ENCODE measurements at places on chromosomes 12 and 14. TPM values are rescaled to one million over a fixed set of nuclear protein-coding genes. Genes with fewer than 3 reads are reported as not detected.

DNA sequence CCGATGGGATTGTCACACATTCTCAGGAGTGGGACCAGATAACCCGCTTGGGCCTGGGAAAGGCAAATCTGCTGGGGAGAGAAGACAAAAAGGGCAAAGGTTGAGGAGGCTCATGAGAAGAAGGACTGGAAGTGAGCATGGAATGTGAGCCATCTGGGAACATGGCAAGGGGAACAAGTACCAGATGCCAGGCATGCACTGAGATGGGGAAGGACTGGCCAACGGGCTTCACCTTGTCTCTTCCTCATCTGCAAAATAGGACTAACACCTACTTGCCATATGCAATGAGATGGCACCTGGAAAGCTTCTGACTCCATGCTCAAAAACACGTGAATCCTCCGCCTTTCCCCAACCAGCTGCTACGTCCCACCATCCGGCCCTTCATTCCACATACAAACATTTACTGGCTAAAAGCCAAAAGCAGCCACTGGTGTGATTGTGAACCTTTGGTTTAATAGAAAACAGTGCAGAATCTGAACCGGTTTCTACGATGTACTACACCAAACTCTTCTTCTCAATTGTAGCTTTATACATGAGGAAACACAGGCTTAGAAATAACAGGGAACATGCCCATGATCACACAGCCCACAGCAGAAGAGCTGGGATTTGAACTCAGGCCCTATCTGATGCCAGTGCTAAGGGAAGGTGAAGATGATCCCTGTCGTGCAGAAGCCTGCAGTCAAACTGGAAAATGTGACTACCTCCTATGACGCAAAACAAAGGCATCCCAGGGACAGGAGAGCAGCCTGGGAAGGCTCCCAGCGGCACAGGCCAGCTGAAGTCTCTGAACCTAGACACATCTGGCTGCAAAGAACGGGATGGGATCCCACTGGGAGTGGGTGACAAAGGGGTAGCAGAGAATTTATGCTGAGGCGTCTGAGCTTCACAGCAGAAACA is 112.1 kb downstream of the TTC7B start:
- H3K27ac ChIP-seq = no peak overlapping the region
- H3K36me3 ChIP-seq = no peaks in the 10 kb centered on the region
- peaks cover 1% of the 10 kb centered on the region for H3K4me1 ChIP-seq

GRCh38 chr14:64035143-64035542 is 182.3 kb downstream of the SYNE2 start:
- no peaks in the 10 kb centered on the region for H3K27me3 ChIP-seq
- no peak for DNase-seq
- no peaks in the 10 kb centered on the region for H3K4me1 ChIP-seq
- no peak overlapping the region for H3K4me3 ChIP-seq
- peaks cover 10% of the 10 kb centered on the region for H3K36me3 ChIP-seq

The LMO3 gene
- 403 TPM for total RNA-seq

The TMEM63C gene
- total RNA-seq = 1.1 TPM

The EML5 gene
- 3.7 TPM for total RNA-seq

DNA sequence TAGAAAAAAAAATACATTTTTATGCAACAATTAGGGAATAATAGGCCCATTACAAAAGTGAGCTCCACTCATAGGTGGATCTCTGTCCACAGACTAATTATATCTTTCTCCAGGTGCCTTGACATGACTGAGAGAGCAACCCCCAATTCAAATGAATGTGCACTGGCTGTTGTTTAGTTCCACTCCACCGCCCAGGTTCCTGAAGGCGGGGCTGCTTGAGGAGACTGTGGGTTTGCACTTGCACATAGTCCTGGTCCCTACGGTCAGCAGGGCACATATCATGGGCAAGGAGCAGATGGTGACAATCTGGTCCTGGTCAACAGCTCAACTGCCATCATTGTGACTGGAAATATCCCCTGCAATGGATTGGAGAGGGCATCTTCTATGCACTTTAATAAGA is 195.6 kb upstream of the PWP1 start:
- DNase-seq = no peak
- no peak overlapping the region for H3K4me3 ChIP-seq
- H3K4me1 ChIP-seq = no peaks in the 10 kb centered on the region
- H3K27ac ChIP-seq = no peak overlapping the region
- no peaks in the 10 kb centered on the region for H3K27me3 ChIP-seq

- H3K4me1 ChIP-seq = no peaks in the 10 kb centered on the region
- no peaks in the 10 kb centered on the region for H3K27me3 ChIP-seq
- peak; percentile 68 for DNase-seq
- no peaks in the 10 kb centered on the region for H3K36me3 ChIP-seq
- H3K27ac ChIP-seq = no peak overlapping the region
Observed at GRCh38 chr12:26204612-26205289, 9.4 kb downstream of the SSPN start.

The RAPGEF3 gene
- total RNA-seq = 13.8 TPM

DNA sequence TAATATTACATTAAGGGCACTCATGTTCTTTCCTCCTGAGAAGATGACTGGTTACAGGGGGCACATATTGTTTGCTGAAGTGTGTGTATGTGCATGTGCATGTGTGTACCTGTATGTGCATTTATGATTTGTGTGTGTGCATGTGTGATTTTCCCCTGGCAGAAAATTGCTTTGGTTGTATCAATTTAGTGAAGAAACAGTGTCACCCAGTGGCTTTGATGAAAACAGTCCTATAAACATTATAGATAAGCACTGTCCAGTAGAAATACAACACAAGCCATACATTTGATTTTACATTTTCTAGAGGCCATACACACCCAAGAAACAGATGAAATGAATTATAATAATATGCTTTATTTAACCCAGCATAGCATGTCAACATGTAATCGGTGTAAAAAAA is 8.6 kb downstream of the PDE3A start:
- H3K27me3 ChIP-seq = no peaks in the 10 kb centered on the region
- H3K27ac ChIP-seq = peak overlapping the region; percentile 4
- H3K36me3 ChIP-seq = no peaks in the 10 kb centered on the region
- DNase-seq = no peak
- peaks cover 84% of the 10 kb centered on the region for H3K4me1 ChIP-seq

DNA sequence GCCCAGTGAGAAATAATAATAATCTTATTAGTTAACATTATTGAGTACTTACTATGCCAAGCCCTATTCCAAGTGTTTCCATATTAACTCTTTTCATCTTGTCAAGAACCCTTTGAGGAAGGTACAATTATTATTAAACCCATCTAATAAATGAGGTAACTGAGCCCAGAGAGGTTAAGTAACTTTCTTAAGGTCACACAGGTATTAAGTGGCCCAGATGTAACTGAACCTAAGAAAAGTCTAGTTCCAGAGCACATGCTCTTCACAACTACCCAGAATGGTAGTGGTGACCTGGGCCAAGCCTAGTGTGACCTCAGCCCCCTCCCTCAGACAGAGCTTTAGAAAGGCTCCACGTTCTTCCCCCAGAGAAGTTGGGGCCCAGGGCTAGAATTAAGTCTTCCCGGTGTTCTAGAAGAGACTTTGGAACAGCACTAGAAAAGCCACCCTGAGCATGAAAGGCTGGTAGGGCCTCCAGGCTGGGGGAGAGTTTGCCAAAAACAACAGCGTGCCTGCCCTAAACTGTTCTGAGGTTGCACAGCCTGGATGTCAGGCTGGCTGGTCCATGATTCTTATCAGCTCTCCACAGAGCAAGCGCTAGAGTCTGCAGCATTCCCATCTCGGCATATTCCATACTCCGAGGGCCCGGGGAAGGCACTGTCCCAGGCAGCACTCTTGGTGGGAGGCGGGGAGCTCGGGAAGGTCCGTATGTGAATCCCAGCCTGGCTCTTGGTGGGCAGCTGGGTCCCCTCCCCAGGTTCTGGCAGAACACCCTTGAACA is 41.3 kb upstream of the CTDSP2 start:
- no peaks in the 10 kb centered on the region for H3K36me3 ChIP-seq
- H3K4me1 ChIP-seq = peaks cover 52% of the 10 kb centered on the region
- H3K4me3 ChIP-seq = peak overlapping the region; percentile 6

DNA sequence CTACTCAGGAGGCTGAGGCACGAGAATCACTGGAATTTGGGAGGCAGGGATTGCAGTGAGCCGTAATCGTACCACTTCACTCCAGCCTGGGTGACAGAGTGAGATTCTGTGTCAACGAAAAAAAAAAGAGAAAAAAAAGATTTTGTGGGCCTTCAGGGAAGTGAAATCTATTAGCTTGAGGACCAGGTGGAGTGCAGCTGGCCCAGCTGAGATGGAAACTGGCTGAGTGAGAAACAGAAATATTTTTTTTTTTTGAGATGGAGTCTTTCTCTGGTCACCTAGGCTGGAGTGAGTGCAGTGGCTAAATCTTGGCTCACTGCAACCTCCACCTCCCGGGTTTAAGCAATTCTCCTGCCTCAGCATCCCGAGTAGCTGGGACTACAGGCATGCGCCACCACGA is 2.3 kb upstream of the CLEC4C start:
- no peak overlapping the region for H3K4me3 ChIP-seq
- H3K27ac ChIP-seq = no peak overlapping the region
- no peak for DNase-seq
- no peaks in the 10 kb centered on the region for H3K36me3 ChIP-seq
- no peaks in the 10 kb centered on the region for H3K27me3 ChIP-seq

DNA sequence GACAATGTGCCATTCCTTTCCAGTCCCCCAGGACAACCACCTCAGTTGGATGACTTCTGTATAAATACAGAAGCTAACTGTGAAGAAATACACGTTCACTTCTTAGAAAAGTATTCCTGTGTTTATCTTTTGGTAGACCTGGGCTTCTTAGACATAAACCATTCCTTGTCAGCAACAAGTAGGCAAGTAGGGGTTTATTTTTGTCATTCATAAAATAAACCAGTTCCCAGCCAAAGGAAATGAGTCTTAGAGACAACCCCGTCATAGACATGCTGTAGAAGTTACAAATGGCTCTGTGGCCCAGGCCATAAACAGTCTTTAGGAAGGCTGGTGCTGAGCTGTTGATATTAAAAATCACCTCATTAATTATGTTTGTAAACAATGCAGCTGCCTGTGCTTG is 243.2 kb downstream of the SPTSSA start:
- H3K27ac ChIP-seq = peak overlapping the region; percentile 60
- no peak overlapping the region for H3K4me3 ChIP-seq
- DNase-seq = no peak
- H3K27me3 ChIP-seq = no peaks in the 10 kb centered on the region

GRCh38 chr12:130051900-130052299 is 110.4 kb upstream of the FZD10 start:
- H3K4me1 ChIP-seq = no peaks in the 10 kb centered on the region
- no peaks in the 10 kb centered on the region for H3K27me3 ChIP-seq
- no peak for DNase-seq
- no peak overlapping the region for H3K4me3 ChIP-seq
- no peak overlapping the region for H3K27ac ChIP-seq

- H3K4me3 ChIP-seq = no peak overlapping the region
- DNase-seq = no peak
- H3K27ac ChIP-seq = no peak overlapping the region
- no peaks in the 10 kb centered on the region for H3K36me3 ChIP-seq
- no peaks in the 10 kb centered on the region for H3K27me3 ChIP-seq
Observed at GRCh38 chr12:5884285-5884684, 60.8 kb downstream of the ANO2 start.

DNA sequence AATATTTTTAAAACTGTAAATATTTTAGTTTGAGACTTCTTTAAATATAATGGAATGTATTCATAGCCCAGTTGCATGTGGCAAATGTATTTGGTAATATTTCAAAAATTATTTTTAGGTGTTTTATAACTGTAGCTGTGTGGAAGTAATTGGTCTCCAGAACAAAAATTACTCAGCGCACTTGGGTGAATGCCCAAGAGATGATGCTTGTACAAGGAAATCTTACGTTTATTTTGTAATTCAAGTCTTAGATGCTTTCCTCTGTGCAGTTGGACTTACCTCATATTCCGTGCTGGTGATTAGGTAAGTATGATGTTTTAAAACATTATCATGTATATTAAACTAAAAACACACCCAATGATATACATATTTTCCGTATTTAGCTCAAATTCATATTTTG is 76.7 kb upstream of the SLCO1B1 start:
- no peaks in the 10 kb centered on the region for H3K4me1 ChIP-seq
- H3K27me3 ChIP-seq = no peaks in the 10 kb centered on the region
- DNase-seq = no peak
- no peak overlapping the region for H3K4me3 ChIP-seq
- H3K27ac ChIP-seq = no peak overlapping the region

DNA sequence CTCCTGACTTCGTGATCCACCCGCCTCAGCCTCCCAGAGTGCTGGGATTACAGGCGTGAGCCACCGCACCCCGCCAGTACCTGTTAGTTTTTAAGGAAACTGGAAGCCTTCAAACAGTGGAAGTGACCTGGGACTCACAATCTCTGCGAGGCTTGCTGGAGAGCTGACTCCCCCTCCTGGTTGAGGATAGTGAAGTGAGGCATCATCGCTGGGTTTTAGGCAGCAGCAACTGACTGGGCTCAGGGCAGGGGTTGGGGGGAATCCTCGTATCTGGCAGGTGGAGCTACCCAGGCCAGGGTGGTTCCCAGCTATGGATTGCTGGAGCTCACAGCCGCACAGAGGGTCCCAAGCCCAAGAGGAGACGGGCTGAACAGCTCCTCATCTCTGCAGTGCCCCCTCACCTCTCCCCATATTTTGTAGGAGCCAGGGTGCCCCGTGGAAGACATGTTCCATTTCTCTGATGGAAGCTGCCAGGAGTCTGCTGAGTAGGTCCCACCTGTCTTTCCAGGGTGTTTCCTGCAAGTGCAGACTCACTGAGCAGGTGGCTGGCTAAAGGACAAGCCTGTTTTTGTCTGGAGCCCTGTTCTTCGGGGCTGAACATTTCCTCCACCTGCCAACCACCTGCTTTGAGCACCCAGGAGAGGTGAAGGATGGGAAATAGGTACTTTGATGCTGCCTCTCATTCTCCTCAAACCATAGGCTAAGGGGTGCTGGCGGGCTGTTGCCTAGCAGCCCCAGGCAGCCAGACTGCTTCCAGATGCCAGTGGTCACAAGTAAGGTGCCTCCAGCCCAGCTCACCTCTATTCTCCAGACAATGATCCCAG is 3.1 kb downstream of the AVIL start:
- H3K36me3 ChIP-seq = peaks cover 40% of the 10 kb centered on the region
- H3K27me3 ChIP-seq = no peaks in the 10 kb centered on the region
- DNase-seq = no peak
- no peak overlapping the region for H3K27ac ChIP-seq

DNA sequence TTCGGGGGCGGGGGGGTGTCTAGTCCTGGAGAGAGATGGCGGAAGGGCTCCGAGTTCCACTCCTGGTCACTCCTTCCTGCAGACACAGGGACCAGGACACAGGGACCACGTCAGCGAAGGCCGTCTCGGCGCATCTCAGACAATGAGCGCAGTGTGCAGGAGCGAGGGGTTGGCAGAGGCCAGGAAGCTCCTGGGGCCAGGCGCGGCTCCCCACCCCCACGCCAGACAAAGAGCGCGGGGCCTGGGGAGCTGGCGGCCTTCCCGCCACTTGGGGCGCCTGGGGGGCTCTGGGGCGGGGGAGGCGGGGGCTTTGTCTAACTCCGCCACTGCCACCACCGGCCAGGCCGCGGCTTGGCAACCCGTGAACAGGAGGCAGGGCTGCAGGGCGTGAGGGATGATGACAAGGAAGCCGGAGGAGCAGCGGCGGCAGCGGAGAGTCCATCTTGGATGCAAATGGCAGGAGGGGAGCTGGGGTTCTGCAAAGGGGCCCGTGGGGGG is 2.2 kb downstream of the CDK2AP1 start:
- H3K27me3 ChIP-seq = no peaks in the 10 kb centered on the region
- peaks cover 44% of the 10 kb centered on the region for H3K4me1 ChIP-seq
- H3K36me3 ChIP-seq = no peaks in the 10 kb centered on the region
- peak; percentile 88 for DNase-seq
- H3K27ac ChIP-seq = peak overlapping the region; percentile 84
- peak overlapping the region; percentile 76 for H3K4me3 ChIP-seq
